Naive thymus-derived CD4-positive, alpha-beta T cell (primary cell): ENCODE measurements at places on chromosomes 3 and 15. TPM values are rescaled to one million over a fixed set of nuclear protein-coding genes. Genes with fewer than 3 reads are reported as not detected.

DNA sequence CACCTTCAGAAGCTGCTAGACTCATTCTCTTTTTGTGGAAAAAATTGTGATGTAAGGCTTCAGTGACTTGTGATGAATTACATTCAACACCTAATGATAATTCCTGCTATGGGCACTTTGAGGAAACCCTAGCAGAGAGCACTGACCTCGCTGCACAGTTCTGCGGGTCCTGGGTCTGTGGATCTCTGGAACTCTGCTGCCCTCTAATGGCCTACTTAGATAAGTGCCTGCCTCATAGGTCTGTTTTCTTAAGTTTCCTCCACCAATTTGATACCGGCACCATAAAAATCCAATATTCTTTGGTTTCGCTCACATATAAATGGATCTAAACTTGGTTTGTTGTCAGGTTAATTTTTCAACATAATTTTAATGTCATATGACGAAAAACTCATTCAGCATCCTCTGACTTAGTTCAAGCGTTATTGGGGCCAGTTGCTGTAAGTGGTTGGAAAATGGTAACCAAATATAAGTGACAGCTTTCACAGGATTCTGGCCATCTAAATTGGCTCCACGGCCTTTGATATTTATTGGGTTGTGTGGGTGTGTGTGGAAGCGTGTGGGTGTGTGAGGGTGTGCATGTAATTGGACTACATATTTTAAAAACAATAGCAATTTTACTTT lies 10.4 kb downstream of the SLITRK3 start:
- no peak overlapping the region for H3K4me3 ChIP-seq
- no peaks in the 10 kb centered on the region for H3K4me1 ChIP-seq
- no peak overlapping the region for H3K27ac ChIP-seq
- DNase-seq, result peak; percentile 15
- no peaks in the 10 kb centered on the region for H3K36me3 ChIP-seq
- H3K27me3 ChIP-seq, result no peaks in the 10 kb centered on the region

GRCh38 chr3:188283347-188283746 lies 129.4 kb downstream of the LPP start:
- H3K4me3 ChIP-seq, result no peak overlapping the region
- peaks cover 7% of the 10 kb centered on the region for H3K4me1 ChIP-seq
- no peak for DNase-seq
- H3K27me3 ChIP-seq, result no peaks in the 10 kb centered on the region
- no peaks in the 10 kb centered on the region for H3K36me3 ChIP-seq

GRCh38 chr3:123930445-123930844 lies 30.6 kb downstream of the CCDC14 start:
- no peak overlapping the region for H3K27ac ChIP-seq
- no peaks in the 10 kb centered on the region for H3K4me1 ChIP-seq
- no peaks in the 10 kb centered on the region for H3K27me3 ChIP-seq
- H3K4me3 ChIP-seq, result no peak overlapping the region
- no peaks in the 10 kb centered on the region for H3K36me3 ChIP-seq

DNA sequence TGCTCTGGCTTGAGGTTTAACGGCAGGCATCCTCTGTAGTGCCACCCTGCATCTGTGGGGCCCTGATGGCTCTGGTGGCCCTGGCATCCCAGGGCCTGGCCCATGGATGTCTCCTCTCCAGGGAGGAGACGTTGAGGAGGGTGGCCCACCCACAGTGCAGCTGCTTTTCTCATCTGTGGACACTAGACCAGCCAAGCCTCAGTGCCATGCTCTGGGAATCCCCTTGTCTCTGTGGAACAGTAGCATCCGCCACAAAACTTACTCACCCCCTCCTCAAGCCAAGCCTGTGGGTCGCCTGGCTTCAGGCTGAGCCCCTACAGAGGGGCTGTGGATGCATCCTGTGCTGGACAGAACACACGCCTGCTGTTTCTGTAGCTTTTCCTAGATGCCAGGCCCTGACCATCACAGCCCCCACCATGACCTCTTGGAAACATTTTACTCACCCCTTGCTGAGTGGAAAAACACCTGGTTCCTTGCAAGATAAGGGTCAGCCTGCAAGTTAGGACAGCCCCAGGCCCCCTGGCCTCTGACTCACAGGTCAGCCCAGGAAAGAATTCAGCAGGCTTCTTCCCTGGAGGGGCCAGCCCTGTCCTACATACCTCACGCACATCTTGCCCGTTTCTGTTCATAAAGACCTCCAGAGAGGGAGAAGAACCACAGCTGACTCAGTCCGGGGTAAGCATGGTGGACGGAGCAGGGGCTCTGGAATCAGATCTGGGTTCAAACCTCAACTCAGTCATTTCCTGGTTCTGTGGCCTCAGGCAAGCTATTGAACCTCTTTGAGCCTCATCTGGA lies 19.0 kb downstream of the PAK6 start:
- H3K27me3 ChIP-seq, result peaks cover 3% of the 10 kb centered on the region
- DNase-seq, result no peak
- H3K4me3 ChIP-seq, result no peak overlapping the region

DNA sequence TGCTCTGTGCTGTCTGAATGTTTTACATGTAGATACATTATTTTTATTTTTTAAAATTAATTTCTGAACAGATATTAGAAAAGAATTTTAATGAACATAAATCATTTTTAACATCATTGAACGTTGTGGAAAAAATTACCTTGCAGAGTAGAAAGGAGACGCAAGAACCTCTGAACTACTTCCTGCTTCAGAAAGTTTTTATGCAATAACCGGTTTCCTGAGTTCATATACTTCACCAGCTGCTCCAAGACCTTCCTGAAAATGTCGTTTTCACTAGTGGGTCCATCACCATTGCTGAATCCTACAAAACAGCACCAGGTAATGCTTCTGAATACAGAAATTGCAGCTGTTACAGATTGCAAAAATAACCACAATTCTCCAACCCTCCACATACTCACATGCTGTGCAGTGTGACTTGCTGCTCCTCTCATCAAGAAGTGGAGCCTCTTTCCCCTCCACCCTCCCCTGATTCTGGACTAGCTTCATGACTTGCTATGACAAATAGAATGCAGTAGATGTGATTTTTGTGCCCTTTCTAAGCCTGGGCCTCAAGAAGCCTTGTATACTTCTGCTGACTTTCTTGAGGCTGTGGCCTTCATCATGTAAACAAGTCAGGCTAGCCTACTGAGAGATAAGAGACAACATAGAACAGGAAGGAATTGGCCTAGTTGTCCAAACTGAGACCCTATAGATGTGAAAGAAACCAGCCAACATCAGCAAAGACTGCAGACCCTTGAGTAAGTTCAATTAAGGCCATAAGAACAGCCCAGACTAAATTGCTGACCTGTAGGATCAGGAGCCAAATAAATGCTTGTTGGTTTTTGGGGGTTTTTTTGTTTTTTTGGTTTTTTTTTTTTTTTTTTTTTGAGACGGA lies 80.4 kb downstream of the TRANK1 start:
- H3K4me3 ChIP-seq, result no peak overlapping the region
- peaks cover 10% of the 10 kb centered on the region for H3K4me1 ChIP-seq
- DNase-seq, result peak; percentile 32
- H3K27me3 ChIP-seq, result no peaks in the 10 kb centered on the region

- no peak overlapping the region for H3K27ac ChIP-seq
- no peaks in the 10 kb centered on the region for H3K36me3 ChIP-seq
- H3K4me1 ChIP-seq, result no peaks in the 10 kb centered on the region
- H3K4me3 ChIP-seq, result no peak overlapping the region
Measured at GRCh38 chr3:131711114-131711768, 208.5 kb upstream of the MRPL3 start.

Gene SENP5
- total RNA-seq, result 40.6 and 41.2 TPM in 2 replicates

DNA sequence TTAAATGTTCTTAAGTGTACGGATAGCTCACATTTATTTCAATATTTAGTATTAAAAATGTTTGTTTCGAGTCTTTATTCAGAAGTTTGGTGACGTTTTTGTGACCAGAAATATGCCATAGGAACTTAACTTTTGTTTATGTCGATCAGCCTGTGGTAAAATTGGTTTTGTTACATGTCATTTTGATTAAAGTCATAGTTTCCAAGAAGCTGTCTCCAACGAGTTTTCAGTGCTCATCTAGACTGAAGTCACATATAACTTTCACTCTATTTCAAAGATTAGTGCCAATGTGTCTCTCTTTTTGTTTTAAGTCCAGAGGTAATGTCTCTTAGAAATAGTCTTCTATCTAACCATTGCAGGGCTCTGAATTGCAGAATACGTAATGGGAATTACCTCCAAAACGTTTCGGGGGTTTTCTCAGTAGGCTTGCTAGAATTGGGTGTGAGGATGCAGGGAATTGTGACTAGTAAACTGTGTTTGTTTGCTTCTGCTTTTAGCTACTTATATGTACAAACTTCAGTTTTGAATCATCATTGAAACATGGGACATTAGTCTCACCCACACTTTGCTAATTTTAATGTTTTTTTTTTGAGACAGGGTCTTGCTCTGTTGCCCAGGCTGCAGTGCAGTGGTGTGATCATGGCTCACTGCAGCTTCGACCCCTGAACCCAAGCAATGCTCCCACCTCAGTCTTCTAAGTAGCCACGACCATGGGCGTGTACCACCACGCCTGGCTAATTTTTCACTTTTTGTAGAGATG lies 3.0 kb downstream of the BUB1B start:
- no peaks in the 10 kb centered on the region for H3K27me3 ChIP-seq
- H3K27ac ChIP-seq, result no peak overlapping the region
- no peaks in the 10 kb centered on the region for H3K36me3 ChIP-seq
- DNase-seq, result no peak
- no peaks in the 10 kb centered on the region for H3K4me1 ChIP-seq

GRCh38 chr3:169090559-169090958 lies 573.0 kb downstream of the MECOM start:
- H3K36me3 ChIP-seq, result no peaks in the 10 kb centered on the region
- DNase-seq, result no peak
- H3K27ac ChIP-seq, result no peak overlapping the region
- H3K4me1 ChIP-seq, result no peaks in the 10 kb centered on the region
- no peak overlapping the region for H3K4me3 ChIP-seq

DNA sequence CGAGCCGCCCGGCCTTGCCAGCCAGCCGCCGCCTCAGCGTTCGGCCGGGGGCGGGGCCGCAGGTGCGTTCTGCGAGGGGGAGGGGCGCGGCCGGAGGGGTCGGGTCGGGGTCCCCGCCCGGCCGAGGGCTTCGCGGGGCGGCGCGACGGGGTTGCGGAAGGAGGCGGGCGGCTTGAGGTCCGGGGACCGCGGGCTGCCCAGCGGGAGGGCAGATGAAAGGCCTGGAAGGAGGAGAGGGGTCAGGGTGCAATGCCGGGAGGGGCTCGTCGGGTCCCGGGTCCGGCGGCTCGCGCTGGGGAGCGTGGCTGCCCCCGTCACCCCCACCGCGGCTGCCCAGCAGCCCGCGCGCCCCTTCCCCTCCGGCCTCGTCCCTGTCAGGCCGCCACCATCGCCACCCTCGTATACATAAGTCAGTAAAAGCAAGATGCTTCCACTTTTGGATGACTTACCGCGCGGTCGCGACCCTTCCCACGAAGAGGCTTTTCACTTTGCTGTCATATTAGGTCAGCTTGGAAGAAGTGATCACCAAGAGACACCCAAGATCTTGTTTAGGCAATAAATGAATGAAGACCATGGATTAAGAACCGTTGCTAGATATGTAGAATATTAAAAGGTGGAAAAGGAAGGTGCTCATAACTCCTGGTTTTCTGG lies 620 bp upstream of the ANP32A start:
- H3K4me3 ChIP-seq, result peak overlapping the region; percentile 99
- H3K36me3 ChIP-seq, result peaks cover 29% of the 10 kb centered on the region
- no peaks in the 10 kb centered on the region for H3K27me3 ChIP-seq
- peak overlapping the region; percentile 91 for H3K27ac ChIP-seq
- peak; percentile 5 for DNase-seq

Gene CACNA1D
- total RNA-seq, result 0.70 and 1.3 TPM in 2 replicates

Gene COL6A5
- total RNA-seq, result not detected

DNA sequence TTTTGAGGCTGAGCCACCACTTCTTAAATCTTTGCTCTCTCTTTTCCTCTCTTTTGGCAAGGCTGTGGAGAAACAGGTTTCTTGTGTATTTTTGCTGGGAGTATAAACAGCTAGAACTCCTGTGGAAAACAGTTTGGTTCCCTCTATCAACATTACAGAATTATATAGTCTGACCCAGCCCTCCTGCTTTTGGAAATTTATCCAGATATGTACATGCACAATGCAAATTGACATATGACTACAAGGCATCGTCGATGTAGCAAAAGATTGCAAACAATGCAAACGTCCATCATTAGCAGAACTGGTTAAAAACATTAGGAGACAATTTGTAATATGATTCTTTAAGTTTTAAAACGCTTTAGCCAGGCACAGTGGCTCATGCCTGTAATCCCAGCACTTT lies 12.5 kb upstream of the MYO1E start:
- no peaks in the 10 kb centered on the region for H3K27me3 ChIP-seq
- H3K4me1 ChIP-seq, result no peaks in the 10 kb centered on the region
- no peak overlapping the region for H3K4me3 ChIP-seq

DNA sequence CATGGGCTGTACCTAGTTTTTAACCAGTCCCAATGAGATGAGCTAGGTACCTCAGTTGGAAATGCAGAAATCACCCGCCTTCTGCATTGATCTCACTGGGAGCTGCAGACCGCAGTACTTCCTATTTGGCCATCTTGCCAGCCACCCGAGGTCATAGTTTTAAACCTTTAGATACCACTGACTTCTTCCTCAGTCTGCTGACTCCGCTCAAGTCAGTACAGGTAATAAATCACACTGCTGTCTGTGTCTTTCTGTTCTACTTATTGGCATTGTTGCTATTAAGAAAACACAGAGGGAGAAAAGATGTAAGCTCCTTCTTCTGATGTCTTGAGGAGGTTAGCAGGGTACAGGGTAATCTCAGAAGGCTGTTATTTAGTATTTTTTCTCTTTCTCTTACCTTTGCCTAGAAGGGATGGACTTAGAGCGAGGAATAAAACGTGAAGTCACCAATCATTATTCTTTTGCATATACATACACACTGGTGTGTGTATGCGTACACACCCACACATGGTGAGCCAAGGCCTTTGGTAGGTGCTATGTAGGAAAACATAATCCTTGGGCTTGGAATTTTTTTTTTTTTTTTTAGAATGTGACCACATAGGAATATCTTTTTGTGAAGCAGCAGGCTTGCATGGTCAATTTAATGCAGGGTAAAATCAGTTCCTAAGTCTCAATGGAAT lies 197.2 kb downstream of the EDEM1 start:
- no peaks in the 10 kb centered on the region for H3K27me3 ChIP-seq
- no peak overlapping the region for H3K27ac ChIP-seq
- DNase-seq, result no peak
- no peaks in the 10 kb centered on the region for H3K4me1 ChIP-seq
- H3K4me3 ChIP-seq, result no peak overlapping the region

- no peak overlapping the region for H3K27ac ChIP-seq
- H3K4me3 ChIP-seq, result no peak overlapping the region
- no peaks in the 10 kb centered on the region for H3K27me3 ChIP-seq
- no peak for DNase-seq
- no peaks in the 10 kb centered on the region for H3K4me1 ChIP-seq
- H3K36me3 ChIP-seq, result no peaks in the 10 kb centered on the region
Measured at GRCh38 chr3:137222736-137223225, 265.0 kb downstream of the IL20RB start.

- H3K4me1 ChIP-seq, result peaks cover 14% of the 10 kb centered on the region
- no peak for DNase-seq
- H3K27me3 ChIP-seq, result no peaks in the 10 kb centered on the region
- no peaks in the 10 kb centered on the region for H3K36me3 ChIP-seq
- H3K27ac ChIP-seq, result no peak overlapping the region
Measured at GRCh38 chr15:56180851-56181250, 62.8 kb downstream of the RFX7 start.
